ENCODE measurements at places on chromosomes 2 and 18.

DNA sequence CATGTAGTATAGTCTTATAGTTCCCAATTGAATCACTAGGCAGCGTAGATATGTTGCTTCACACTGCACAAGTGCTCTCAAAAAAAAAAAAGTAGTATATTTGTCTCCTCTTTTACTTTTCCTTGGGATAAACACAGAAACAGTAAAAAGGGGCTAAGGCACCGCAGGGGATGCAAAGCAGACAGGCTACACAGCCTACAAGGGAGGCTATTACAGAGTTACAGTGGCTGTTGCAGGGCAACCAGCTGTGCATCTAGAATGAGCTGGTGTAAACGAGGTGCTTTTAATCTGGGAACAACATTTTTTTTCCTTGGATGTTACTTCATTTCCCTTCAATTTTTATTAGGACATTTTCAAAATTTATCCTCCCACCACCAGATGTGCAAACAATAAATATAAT lies 1934.7 kb upstream of the CELF4 start:
- DNase-seq = no peak

- DNase-seq = no peak
Observed at GRCh38 chr18:32438173-32438572, 32.5 kb downstream of the GAREM1 start.

- DNase-seq = no peak
Observed at GRCh38 chr2:29420999-29421782, 306.0 kb downstream of the CLIP4 start.

GRCh38 chr18:43081396-43081795 lies 34.1 kb downstream of the RIT2 start:
- DNase-seq = no peak

GRCh38 chr18:45221363-45221762 lies 393.9 kb upstream of the SLC14A2 start:
- DNase-seq = no peak

DNA sequence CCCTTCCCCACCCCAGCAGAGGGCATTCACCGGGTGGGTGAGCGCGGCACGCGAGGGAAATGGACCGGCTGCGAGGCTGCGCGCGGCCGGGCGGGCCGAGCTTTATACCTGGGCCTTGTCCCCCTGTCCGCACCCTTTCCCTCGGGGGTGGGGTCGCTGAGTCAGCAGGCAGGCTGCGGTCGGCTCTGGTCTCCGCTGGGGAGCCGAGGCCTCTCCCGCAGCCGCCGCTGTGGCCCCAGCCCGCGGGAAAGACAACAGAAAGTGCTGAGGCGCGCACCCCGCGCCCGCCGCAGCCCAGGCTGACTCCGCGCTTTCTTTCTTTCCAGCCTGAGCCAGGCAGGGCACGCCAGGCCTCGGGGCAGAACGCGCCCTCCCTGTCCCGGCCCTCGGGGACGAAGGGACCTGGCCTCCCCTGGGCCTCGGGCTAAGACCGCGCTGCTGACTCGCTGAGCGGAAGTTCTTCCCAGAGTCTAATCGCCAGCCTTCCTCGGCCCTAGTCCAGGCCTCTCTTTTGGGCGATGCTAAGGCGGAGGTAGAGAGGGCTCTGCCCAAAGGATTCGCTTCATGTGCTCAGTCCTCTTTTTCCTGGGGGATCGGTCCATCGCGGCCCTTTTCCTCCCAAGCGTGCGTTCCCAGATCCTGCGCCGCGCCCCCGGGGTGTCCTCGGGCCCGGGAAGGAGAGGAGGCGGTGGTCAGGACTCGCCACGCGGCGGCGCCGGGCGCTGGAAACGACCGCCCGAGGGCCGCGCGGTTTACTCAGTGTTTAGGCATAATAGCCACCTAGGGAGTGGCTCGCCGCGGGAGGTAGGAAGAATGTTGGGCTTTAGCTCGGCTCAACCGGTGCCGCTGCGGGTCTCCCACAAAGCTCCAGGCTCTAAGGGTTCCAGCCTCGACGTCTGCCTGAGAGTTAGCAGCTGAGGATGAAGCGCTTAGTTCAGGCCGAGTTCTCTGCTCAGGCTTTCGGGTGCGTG lies at the start of gene CRYBA2:
Gene CRYBA2 (minus strand): TSS at position 78 of the 971 bp plus-strand sequence. CDS start 246 bp downstream, outside the sequence.
- DNase-seq = no peak

DNA sequence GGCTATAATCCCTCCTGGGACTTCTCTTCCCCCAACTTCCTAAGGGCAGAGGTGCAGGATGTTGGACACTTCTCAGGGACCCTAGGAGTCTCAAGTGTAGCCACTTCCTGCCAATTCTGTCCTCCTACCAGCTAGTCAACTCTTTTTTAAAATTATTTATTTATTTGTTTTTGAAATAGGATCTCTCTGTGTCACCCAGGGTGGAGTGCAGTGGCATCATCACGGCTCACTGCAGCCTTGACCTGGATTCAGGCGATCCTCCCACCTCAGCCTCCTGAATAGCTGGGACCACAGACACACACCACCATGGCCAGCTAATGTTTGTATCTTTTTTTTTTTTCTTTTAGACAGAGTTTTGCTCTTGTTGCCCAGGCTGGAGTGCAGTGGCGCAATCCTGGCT lies 11.5 kb downstream of the SFTPB start:
- no peak for DNase-seq

DNA sequence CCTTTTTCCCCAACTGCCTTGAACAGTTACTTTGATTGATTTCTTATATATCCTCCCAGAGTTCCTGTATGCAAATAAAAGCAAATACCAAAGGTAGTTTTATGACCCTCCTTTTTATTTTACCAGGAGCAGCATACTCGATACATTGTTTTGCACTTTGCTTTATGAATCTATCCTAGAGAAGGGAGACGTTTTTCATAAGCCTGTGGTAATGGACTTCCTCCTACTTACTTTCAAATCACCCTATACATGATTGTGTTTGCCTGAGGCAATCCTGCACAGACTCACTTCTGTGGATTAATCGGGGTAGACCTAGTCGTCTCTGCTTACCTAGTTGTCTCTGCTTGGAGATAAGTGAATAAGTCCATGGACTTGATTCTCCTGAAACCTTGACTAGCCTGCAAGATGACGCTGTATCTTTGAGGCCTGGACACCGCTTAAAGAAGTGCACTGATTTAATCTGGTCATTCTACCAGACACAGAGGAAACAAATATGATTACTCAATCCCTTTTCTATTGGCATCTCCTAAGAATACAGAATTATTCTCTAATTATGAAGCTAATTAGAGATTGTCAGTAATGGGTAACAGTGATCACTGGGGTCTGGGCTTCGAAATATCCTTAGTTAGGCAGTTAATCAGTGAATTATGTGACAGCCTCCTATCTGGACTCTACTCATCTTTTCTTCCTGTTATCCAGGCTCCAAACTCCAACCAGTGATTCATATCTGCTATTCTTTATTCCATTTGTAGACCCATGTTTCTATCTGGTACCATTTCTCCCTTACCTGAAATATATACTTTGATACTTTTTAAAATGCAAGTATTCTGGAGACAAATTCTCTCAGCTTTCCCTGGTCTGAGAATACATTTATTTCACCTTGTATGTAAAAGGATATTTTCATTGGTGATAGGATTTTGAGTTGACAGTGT lies 447.4 kb upstream of the TRIB2 start:
- DNase-seq = no peak

DNA sequence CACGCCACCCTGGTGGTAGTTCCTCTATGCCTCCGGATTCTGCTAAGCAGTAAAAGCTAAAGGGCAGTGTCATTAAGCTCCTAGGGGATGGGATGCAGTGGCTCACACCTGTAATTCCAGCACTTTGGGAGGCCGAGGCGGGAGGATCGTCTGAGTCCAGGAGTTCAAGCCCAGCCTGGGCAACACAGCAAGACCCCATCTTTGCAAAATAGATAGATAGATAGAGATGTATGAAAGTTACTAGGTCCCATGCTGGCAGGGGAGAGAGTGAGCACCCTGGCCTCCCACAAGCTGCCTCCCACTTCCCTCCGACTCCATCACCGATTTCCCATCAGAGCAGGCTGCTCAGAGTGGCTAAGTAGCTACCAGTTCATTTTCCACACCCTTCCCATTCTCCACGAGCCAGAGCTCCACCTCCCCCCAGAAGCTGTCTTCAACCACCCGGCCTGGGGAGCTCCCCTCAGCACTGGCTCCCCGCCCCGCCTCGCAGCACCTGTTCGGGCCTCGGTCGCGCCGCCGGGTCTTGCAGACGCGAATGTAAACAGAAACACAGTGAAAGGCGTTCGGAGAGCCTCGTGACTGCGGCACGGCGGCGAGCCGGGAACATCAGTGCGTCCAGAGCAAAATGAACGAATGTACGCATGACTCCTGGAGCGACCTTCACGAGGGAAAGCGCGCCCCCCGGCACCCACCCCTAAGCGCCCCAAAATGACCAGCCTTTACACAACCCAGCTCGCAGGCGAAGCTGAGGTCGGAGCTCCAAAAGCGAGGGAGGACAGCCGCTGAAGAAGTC lies 598 bp upstream of the CEP68 start:
- no peak for DNase-seq

DNA sequence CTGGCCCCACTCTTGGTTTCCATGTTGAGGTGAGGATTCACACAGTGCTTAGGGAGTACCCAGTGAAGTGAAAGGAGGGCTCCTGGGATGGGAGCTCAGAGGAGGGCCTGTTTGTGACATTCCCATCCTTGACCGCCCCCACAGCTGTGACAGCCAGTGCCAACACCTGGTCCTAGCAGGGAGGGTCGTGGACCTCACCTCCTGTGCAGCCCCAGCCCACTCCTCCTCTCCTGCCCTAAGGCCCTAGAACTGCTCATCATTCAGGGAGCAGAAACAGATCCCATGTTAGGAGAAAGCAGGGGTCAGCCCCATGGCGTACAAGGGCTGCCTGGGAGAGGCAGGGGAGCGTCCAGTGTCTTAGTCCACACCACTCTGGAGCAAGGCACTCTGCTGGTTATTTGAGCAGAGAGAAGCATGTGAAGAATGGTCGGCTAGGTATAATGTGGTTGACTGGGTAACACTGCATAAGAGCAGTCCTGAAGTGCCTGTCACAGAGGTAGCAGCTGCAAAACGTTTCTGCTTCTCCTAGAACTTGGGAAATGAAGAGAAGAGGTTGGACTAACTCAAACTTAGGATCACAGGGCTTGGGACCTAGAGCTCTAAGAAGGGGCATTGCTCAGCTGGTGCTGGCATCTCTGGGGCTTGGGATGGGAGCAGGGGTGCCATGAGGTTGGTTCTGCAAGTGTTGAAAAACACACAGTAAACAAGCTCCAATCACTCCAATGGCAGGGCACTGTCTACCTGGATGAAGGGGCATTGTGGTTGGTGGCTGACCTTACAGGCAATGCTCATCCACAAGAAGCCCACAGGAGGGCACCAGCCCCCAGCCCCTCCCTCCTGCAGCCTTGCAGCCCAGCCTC lies 55.6 kb downstream of the FAM168B start:
- no peak for DNase-seq

DNA sequence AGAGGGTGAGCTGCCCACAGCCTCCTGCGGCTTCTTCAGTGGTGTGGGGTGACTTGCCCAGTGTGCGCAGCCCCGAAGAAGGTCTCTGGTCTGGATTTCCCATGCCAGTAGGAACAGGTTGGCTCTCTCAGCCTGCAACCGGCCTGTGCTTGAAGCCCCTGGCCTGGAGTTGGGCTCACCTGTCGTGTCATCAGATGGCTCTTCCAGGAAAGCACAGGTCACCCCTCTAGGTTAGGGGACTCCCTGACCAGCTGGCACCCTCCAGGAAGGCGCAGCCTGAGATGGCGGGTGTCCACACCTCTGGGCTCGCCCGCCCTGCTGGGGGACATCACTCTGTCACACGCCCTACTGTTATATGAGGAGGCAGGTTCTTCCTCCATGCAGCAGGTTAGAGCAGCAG lies 179.8 kb downstream of the SEPTIN10 start:
- DNase-seq = no peak

DNA sequence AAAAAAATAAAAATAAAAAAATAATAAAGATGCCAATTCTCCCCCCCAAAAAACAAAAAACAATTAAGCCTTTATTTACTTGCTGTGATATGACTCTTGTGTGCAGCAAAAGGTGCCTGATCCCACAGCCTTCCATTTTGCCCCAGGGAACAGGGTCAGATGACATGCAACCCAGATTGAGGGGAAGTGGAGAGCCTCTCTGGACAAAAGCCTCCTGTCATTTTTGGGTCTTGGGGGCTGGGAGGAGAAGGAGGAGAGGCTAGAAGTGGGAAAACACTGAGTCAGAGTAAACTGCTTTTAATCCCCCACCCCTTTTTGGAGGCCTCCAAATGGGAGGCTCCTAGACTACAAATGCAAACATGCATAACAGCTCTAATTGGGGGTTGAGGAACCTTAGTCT lies 46.6 kb upstream of the SCG2 start:
- DNase-seq = no peak

- DNase-seq = no peak
Observed at GRCh38 chr18:79400091-79400590, 4.4 kb downstream of the NFATC1 start.

- peak; percentile 31 for DNase-seq
Observed at GRCh38 chr2:219689676-219690628, 62.5 kb downstream of the SLC4A3 start.

DNA sequence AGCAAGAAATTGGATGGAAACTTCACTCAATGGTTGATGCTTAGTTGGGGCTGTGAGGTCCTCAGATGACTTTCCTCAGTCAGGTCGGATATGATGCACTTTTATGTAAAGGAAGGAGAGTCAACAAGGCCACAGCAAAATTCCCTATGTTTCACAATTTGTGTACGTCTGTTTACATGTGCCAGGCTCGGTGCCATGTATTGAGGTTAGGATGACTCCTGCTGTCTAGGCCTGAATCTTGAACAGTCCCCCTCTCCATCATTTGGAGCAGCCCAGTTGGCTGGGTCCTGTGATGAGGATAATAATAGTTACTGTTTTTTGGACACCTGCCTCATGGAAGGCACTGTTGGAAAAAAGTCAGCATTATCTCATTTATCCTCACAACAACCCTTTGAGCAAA lies 43.1 kb downstream of the VSNL1 start:
- no peak for DNase-seq

DNA sequence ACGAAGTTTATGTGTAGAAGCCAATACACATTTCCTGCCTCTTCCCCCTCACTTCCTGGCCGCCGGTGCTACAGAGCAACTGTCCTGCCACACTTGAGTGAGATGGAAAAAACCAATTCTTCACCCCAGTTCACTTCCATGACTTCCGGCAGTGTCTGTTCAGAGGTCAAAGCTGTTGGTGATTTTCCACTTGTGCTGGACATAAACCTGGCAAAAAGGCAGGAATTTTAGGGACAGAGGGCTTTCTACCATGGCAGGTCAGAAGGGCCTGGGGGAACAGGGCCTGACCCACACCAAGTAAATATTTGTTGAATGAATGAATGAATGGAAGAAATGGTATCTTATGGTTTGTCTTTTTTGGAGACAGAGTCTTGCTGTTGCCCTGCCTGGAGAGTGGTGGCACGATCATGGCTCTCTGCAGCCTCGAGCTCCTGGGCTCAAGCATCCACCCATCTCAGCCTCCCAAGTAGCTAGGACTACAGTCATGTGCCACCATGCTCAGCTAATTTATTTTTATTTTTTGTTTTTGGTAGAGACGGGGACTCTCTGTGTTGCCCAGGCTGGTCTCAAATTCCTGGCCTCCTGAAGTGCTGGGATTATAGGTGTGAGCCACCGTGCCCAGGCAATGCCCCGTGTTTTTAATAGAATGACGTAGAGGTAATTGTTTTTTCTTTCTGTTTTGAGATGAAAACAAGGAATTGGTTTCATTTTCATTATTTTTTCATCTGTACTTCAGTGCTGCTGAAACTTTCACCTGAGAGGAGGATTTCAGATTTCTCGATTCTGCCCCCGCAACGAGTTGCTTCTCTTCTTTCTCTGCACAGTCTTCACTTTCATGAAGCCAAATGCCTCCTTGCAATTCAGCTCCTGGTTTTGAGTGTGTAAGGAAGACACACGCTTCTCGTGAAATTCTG lies 48.0 kb upstream of the LPIN2 start:
- no peak for DNase-seq
